ENCODE measurements at places on chromosomes 7 and 10.

GRCh38 chr7:100621554-100621953 is 9.2 kb downstream of the MOSPD3 start:
- no peak for DNase-seq

DNA sequence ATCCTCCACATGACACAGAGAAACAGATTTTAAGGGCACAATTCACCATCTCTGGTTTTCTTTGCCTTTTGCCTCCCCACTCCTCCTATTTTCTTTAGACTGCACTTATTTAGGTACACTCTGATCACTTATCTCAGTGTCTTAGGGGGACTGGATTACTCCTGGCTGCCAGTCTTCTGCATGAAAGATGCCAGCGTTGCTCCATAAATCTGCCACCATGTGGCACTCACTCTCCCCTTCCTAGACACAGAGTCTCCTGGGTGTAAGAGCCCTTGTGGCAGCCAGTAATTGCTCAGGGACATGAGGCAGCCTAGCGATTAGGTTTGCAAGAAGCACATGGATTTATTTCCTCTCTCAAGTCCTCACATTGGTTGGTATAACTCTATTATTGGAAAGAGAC is 34.5 kb upstream of the RBM20 start:
- no peak for DNase-seq

- no peak for DNase-seq
Measured at GRCh38 chr7:13476881-13477444, 512.5 kb downstream of the ETV1 start.

DNA sequence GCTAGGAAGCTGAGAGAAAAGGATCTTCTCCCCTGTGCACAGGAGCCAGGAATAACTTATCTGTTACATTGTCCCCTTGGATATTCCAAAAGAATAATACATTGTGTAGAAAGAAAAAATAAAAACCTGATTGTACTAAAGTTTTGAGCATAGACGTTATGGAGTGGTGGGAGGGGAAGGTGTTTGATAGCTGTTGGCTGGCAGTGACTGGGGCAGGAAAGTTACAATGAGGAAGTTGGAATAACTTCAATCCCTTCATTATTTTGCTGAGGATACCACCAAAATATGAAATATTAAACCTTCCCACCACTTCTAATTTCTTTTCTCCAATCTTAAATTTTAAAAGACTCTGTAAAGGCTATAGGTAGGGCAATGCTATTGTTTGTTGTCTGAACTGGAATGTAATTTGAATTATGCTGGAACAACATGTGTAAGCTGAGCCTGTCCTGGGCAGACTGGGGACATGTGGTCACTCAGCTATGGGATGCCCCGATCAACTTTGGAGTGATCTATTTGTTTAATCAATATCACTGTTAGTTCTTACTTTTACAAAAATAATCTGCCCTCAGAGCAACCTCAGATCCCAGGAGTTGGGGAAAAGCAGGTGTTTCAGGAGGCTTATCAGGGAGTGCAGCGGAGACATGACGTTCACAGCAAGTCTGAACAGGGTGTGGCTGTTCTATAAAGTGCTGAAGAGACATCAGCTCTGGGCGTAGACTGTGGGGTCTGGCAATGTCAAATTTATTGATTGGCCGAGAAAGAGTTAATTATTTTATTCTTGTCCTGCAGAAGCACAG is 20.8 kb downstream of the CYP3A43 start:
- DNase-seq: no peak

DNA sequence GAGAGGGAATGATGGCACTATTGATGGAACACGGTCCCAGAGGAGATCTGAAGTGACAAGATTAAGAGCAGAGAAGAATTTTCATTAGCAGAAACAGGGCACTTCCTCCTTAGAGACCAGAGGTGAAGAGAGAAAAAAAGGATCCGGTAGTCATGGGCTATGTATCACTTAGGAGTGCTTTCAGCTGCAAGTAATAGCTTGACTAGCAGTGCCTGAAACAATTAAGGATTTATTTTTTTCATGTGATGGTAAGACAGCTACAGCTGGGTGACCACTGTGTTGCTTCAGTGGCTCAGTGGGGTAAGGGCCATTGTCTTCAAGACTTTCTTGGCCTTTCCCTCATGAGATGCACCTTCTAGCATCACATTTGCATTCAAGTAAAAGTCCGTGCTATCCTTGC is 515.1 kb upstream of the GALNT17 start:
- no peak for DNase-seq

GRCh38 chr7:36098096-36098495 is 55.0 kb upstream of the EEPD1 start:
- no peak for DNase-seq

DNA sequence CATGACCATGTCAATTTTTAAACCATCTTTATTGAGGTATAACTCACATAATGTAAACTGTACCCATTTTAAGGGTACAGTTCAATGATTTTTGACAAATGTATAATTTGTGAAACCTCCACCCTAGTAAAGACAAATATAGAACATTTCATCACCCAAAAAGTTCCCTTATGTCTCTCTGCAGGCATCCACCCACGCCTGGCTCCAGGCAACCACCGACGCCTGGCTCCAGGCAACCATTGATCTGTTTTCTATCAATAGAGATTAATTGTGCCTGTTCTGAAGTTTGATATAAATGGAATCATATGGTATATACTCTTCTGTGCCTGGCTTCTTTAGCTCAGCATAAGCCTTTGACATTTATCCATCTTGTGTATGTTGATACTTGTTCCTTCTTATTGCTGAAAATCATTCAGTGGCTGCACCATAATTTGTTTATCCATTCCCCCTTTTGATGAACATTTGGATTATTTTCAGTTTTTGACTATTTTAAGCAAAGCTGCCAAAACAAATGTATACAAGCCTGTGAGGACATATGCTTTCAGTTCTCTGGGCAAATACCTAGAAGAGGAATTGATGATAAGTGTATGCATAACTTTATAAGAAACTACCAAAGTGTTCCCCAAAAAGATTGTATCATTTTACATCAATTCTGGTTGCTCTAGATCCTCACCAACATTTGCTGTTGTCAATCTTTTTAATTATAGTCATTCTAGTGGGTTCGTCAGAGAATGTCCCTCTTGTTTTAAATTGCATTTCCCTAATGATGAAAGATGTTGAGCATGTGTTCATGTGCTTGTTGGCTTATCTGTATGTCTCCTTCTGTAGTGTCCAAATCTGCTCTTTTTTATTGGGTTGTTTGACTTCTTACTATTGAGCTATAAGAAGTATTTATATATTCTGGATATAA is 55.7 kb upstream of the HECTD2 start:
- no peak for DNase-seq

- DNase-seq: no peak
Measured at GRCh38 chr10:100723180-100723579, 22.2 kb upstream of the PAX2 start.

DNA sequence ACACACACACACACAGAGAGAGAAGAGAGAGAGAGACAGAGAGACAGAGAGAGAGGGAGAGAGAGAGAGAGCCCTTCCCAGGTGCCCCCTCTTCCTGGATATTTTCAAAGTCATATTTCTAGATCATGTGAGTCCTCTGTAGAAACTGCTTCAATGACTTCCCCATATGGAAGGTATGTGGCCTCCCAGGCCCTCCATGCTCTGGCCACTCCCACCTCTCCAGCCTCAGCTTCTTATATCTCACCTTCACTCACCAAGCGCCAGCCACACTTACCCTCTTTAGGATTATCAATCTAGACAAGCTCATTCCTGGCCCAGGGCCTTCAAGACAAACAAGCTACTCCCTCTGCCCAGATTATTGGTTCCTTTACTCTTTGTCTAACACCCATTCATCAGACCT is 259.7 kb downstream of the MTERF1 start:
- DNase-seq: no peak
